ENCODE measurements at places on chromosomes 6 and 20. TPM values are rescaled to one million over a fixed set of nuclear protein-coding genes. Genes with fewer than 3 reads are reported as not detected.

DNA sequence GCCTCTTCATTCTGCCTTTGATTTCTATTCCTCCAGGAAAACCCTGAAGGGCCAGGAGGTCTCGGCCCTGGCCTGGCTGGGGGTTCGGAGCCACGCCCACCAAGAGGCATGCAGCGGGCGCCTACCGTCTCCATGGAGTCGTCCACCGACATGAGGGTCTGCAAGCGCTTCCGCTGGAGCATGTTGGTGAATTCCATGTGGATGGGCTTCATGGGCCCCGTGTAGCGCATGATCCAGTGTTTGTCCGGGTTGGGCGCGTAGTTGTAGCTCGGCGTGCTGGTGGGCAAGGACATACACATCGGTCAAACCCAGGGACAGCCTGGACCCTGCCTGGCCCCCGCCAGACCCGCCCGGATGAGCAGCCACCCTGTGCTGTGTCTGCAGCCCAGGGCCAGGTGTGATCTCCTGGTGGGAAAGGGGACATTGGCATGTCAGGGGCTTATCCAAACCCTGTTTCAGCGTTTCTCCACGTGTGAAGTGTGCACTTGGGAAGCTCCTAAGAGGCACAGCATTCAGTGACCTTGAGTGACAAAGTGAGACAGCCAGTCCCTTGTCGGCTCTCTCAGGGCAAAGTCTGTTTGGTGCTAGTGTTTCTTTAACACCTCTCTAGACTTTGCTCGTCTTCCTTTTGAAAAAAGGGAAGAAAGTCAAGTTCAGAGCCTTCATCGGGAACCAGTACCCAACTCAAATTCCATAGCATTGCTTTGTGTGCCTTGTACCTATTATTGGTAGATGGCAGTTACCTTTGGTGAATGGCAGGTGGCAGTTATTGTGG, 100.8 kb downstream of the SULF2 start:
- DNase-seq = no peak

- DNase-seq = no peak
These were observed 15.2 kb downstream of the VNN2 start for GRCh38 chr6:132742495-132742894.

DNA sequence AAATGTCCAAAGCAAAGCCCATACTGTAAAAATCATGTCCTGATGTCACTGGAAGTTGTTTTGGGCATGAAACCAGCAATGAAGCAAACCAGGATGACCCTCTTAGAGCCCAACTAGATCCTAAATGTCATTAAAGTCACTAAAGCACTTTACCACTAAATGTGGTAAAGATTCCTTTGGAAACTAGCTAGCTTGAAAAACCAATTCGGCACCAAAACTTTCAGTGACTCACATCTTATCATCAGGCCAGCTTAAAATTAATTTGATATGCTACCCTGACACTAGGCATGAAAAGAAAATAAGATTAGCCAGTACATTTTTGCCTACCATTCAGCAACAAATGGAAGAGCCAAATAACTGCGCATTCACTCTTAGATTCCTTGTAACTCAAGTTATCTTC, 145.8 kb downstream of the PACRG start:
- DNase-seq = no peak

DNA sequence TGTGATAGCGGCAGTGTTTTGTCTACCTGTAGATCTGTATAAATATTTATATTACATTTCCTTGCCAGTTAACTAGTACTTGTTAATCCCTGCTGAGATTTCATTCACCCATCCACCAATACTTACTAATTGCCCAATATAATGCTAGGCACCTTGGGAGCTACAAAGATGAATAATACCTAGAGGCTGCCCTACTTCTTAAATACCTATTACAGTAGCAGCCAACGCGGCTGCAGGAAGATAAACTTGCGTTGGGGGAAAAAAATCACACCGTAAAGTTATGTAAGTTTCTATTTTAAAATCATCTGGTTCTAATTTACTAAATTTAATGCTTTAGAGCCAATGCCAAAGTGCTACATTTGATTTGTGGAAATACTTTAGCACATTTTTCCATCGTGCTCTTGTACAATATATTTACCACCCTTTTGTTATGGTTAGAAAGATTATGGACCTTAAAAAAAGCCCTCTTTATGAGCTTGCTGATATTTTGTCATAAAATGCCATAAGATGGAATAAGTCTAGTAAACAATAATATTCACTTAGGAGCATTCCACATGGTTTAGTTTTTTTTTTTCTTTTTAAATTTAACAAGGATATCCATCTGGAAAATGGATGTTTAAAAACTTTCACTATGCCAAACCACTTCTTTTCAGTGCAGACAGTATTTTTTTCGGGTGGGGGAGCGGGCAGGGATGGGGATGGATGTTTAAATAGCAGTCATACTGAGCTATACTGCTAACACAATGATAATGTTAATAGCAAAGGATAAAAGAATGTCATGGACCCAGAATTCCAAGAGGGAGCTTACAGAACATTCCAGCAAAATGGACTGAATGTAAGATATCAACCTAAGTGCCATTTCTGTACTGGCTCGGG, 13.2 kb upstream of the NEDD9 start:
- DNase-seq = no peak

GRCh38 chr6:35489995-35490791, 6.7 kb downstream of the TEAD3 start:
- DNase-seq = no peak

GRCh38 chr6:167654389-167654788, 172.3 kb upstream of the AFDN start:
- no peak for DNase-seq

DNA sequence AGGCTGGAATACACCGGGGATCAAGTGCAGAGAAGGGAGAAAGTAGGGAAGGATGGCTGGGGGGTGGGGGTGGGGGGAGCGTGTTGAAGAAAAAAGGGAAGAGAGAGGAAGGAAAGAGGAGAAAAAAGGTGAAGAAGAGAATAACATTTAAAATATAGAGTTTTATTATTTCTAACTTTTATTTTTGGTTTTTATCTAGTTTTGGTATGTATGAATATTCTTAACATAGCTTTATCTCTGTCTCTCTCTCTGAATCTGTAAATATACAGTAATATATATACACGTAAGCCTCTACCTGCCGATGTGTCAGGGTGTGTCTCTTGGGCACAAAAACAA, 30.0 kb downstream of the HLA-F start:
- DNase-seq = no peak

GRCh38 chr20:19375395-19375794, 163.0 kb downstream of the SLC24A3 start:
- no peak for DNase-seq

GRCh38 chr20:49187330-49187850, 744 bp downstream of the STAU1 start:
- no peak for DNase-seq

- no peak for DNase-seq
These were observed 39.9 kb downstream of the MYO6 start for GRCh38 chr6:75788894-75789293.

DNA sequence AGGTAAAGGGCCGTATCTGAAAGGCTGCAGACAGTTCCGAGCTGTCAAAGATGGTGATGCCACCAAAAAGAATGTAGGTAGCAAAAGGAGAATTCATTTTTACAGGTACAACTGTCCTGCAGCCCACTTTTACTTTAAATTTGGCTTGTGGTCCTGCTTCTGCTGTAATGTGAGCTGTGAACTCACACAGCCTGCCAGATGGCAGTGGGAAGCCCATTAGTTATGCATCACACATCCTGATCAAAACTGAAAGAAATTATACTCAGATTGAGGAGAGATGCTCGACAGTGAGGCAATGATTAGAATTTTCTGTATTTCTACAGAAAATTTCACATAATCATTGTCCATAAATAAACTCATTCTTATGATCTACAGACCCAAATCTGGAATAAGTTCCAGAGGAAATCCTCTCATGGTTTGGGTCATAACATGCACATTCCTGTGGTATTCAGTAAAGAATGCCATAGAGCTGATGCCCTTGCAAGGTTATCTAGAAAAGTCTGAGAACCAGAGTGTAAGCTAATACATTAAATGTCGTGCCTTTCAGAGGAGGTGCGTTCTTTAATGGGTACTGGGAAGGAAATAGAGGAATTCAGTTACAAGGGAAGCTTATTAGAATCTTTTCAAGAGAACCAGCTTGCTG, 23.9 kb upstream of the E2F3 start:
- DNase-seq = no peak

GRCh38 chr6:170286934-170287265, 4.0 kb downstream of the DLL1 start:
- DNase-seq = no peak

Gene PHACTR3
- 42.1 TPM for total RNA-seq

Gene SAMD5
- 17.6 TPM for total RNA-seq

Gene FIG4
- total RNA-seq = 42.9 TPM

Gene SLC25A27
- total RNA-seq = 30.7 TPM

Gene PBOV1
- not detected for total RNA-seq

Gene SKIC2
- 27.6 TPM for total RNA-seq
